Neuronal stem cell (in vitro differentiated cells): ENCODE measurements at places on chromosomes 3 and 15.

DNA sequence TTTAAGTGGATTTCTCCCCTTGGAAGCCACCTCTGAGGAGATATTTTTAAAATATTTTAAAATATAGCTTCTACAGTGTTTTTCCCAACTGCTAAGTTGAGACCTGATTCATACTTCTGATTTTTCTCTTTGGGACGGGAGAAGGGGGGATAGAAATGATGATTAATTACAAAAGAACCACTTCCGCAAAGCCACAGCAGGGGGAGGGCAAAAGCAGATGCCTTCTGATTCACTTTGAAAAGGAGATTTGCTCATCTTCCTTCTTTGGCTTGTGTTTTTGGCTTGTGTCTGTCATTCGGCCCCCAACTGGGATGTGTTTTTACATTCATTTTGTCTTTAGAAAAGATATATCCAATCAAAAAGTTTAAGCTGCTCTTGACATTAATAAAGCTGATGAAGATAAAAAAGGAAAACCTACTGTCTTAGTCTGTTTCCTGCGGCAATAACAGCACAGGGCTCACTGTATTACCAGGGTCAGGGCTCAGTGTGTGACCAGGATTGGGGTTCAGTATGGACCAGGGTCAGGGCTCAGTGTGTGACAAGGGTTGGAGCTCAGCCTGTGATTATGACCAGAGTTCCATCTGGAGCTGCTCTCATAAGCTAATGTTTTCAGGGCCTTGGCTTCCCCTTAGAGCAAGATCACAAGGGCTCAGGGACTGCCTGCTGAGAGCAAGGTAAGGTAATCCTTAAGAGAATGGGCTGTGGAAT, 223.2 kb downstream of the MTHFS start:
- H3K27me3 ChIP-seq, result no peaks in the 10 kb centered on the region
- H3K36me3 ChIP-seq, result no peaks in the 10 kb centered on the region
- H3K27ac ChIP-seq, result no peak overlapping the region
- DNase-seq, result no peak

GRCh38 chr15:70202756-70203155, 105.0 kb upstream of the TLE3 start:
- no peak overlapping the region for H3K27ac ChIP-seq
- H3K4me3 ChIP-seq, result no peak overlapping the region
- H3K36me3 ChIP-seq, result no peaks in the 10 kb centered on the region
- no peak for DNase-seq
- peaks cover 10% of the 10 kb centered on the region for H3K27me3 ChIP-seq
- no peaks in the 10 kb centered on the region for H3K4me1 ChIP-seq

DNA sequence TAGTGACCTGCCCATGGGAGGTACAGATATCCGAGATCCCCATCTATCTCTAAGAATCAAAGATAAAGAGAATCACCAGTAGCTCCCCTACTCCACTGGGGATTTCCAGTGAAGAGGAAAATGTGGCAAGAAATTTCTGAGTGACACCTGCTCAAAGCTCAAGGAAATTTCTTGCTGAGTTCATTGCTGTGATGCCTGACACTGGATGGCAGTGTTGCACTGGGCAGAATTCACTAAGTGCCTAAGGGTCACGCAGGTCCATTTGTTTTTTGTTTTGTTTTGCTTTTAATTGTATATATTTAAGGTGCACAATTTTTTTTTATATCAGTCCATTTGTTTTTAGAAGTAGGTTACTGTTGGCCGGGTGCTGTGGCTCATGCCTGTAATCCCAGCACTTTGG, 109.5 kb upstream of the KCNAB1 start:
- DNase-seq, result no peak
- H3K4me3 ChIP-seq, result no peak overlapping the region
- no peaks in the 10 kb centered on the region for H3K27me3 ChIP-seq
- no peaks in the 10 kb centered on the region for H3K36me3 ChIP-seq
- no peak overlapping the region for H3K27ac ChIP-seq

- H3K4me3 ChIP-seq, result no peak overlapping the region
- no peak overlapping the region for H3K27ac ChIP-seq
- no peak for DNase-seq
- H3K27me3 ChIP-seq, result no peaks in the 10 kb centered on the region
- H3K4me1 ChIP-seq, result no peaks in the 10 kb centered on the region
- no peaks in the 10 kb centered on the region for H3K36me3 ChIP-seq
Observed at GRCh38 chr3:83729576-83729975, 1229.2 kb upstream of the CADM2 start.

GRCh38 chr3:192892981-192893700, 24.5 kb downstream of the MB21D2 start:
- H3K4me3 ChIP-seq, result no peak overlapping the region
- H3K4me1 ChIP-seq, result peaks cover 8% of the 10 kb centered on the region
- H3K36me3 ChIP-seq, result no peaks in the 10 kb centered on the region

- H3K27me3 ChIP-seq, result no peaks in the 10 kb centered on the region
- peaks cover 3% of the 10 kb centered on the region for H3K4me1 ChIP-seq
- H3K27ac ChIP-seq, result no peak overlapping the region
- no peak overlapping the region for H3K4me3 ChIP-seq
- DNase-seq, result no peak
Observed at GRCh38 chr3:186746008-186746407, 28.8 kb downstream of the KNG1 start.

DNA sequence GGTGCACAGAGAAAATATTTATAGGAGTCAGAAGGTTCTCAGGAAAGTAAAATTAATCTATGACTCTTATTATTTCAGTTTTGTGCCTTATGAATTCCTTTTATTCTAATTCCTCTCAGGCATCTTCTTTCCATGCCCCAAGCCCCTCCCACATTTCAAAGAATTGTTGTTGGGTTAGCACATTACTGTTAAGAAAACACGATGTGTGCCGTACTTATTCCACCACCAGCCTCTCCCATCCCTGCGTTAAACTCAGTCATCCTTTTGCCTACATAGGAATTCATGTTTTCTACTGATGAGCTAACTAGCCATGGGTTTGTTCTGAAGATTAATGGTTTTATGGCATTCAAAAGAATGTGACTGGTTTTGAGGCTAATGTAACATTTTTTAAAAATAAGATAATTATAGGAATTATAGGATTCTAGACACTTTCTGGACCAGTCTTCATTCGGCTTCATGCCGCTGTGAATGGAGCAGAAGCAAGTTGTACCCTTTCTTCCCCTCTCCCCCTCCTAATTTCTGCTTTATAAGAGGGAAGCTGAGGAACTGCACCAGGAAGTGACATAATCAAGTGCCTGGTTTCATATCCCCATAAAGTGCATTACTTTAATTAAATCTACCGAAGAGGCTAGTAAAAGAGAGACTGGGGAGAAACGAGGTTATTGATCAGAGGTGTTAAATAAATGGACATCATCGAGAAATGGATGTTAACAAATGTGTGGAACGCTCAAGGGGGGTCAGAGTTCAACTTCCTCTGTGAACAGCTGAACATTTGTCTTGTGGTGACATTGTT, 12.3 kb upstream of the MB21D2 start:
- H3K27ac ChIP-seq, result no peak overlapping the region
- DNase-seq, result no peak
- H3K27me3 ChIP-seq, result no peaks in the 10 kb centered on the region
- H3K36me3 ChIP-seq, result no peaks in the 10 kb centered on the region

DNA sequence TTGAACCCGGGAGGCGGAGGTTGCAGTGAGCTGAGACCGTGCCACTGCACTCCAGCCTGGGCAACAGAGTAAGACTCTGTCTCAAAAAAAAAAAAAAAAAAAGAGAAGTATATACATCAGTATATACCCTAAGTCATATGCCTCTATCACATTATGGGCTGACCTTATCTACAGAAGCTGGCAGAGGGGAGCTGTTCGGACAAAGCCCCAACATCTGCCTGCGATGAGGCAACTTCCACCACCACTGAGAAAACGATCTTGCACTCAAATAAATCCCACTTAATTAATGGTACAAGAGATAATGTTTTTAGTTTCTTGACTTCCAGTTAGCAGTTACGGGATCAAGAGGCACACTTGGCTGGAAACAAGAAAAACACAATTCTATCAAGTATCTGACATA, 2.2 kb downstream of the GLT8D1 start:
- no peak for DNase-seq

GRCh38 chr15:99571299-99571698, 5.5 kb downstream of the MEF2A start:
- no peak overlapping the region for H3K4me3 ChIP-seq
- H3K36me3 ChIP-seq, result peaks cover 3% of the 10 kb centered on the region
- no peak for DNase-seq
- no peaks in the 10 kb centered on the region for H3K27me3 ChIP-seq

DNA sequence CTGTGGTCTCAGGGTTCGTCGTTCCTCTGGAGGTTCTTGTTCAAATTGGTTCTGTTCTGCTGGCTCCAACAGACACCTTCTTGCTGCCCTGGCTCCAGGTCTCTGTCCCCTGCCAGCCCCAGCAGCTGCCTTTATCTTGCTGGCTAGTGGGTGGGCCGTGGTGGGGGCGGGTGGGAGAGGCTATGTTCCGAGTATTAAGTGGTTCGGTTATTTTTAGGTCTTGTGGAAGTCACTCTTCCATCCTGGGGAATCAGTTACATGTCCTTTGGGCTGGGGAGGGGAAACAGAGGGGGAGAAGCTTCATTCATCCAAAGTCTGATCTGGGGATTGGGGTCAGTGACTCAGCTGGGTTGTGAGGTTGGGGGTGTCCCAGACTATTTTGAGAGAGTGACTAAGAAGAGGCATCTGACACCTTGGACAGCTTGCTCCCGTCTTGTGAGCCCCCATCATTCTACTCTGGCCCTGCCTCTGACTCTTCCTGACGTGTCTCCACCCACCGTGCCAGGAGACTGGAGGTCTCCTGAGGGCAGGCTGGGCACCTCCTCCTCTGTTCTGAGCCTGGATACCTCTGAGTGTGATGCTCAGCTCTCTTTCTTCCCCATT, at the start of gene XIRP1:
Gene XIRP1 (minus strand): TSS at position 106 of the 603 bp plus-strand sequence. CDS start 3,150 bp downstream, outside the sequence.
- DNase-seq, result no peak
- no peak within 1 kb of the TSS for H3K4me3 ChIP-seq
- no peaks in the 10 kb centered on the region for H3K27me3 ChIP-seq
- no peaks in the 10 kb centered on the region for H3K36me3 ChIP-seq
- H3K4me1 ChIP-seq, result no peaks in the 10 kb centered on the region

DNA sequence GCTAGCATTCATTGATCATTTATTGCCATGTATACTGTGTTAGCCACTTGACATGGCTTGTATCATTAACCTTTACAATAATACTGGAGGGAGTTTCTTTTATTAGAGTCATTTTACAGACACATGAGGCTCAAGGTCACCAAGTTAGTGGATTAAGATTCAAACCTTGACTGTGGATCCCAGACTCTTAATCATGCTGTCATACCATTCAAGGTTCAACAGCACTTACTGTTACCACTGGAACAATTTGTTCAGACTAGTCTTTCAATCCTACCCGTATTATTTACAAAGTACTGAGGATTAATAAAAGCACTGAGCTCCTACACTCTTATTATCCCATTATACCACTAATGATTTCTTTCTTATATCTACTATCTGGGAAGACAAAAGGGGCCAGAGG, 1.2 kb downstream of the COX17 start:
- H3K4me3 ChIP-seq, result peak overlapping the region; percentile 95
- H3K27ac ChIP-seq, result no peak overlapping the region
- H3K36me3 ChIP-seq, result peaks cover 12% of the 10 kb centered on the region
- H3K4me1 ChIP-seq, result peaks cover 5% of the 10 kb centered on the region

DNA sequence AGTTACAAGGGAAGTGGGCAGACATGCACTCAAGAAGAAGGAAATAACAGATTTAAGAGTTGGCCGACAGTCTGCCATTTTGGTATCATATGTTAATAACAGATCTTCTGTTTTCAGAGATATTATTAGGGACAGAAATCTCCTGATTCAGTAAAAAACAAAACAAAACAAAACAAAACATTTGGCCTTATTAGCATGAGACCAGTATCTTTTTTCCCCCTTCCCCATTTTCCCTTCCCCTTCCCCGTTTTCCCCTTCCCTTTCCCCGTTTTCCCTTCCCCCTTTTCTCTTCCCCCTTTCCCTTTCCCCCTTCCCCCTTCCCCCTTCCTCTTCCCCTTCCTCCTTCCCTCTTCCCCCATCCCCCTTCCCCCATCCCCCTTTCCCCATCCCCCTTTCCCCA, 39.4 kb downstream of the BBS4 start:
- H3K4me3 ChIP-seq, result no peak overlapping the region
- peaks cover 4% of the 10 kb centered on the region for H3K36me3 ChIP-seq
- H3K27me3 ChIP-seq, result no peaks in the 10 kb centered on the region
- no peak for DNase-seq
- H3K4me1 ChIP-seq, result peaks cover 1% of the 10 kb centered on the region
- no peak overlapping the region for H3K27ac ChIP-seq

DNA sequence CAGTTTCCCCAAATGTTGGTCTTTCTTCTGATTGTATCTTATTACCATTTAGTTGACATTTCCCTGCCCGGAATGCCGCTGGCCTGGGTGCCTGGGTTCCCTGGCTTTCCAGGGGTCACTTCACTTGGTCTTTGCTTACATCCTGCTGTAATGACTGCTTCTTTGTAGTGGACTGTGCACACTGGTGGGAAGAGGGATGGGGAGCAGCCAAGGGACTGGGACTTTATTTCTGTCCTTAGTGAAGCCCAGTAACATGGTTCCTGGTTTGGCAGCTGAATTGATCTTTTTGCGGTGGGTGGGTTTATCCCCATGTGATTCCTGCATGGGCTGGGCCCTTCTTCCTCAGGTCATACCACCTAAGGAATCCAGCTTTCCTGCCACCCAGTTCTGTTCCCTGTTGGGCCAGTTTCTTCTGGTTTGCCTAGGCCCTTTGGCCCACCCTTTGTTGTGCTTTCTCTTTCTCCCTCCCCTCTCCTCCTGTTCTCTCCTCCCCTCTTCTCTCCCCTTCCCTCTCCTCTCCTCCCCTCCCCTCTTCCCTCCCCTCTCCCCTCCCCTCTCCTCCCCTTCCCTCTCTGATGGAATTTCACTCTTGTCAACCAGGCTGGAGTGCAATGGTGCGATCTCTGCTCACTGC, 41.9 kb downstream of the TRIM71 start:
- H3K27ac ChIP-seq, result no peak overlapping the region
- H3K4me1 ChIP-seq, result peaks cover 41% of the 10 kb centered on the region
- H3K4me3 ChIP-seq, result no peak overlapping the region
- peaks cover 66% of the 10 kb centered on the region for H3K36me3 ChIP-seq

DNA sequence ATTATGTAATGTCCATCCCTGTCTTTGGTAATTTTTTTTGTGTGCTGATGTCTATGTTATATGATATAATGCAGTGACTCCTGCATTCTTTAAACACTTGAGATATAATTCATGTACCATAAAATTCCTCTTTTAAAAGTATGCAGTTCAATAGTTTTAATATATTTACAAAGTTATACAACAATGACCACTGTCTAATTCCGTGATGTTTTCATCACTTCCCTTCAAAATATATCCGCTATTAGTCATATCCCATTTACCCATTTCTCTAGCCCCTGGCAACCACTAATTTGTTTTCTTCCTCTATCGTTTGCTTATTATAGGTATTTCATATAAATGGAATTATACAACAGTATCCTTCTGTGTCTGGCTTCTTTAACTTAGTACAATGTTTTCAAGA, 64.9 kb upstream of the SUCLG2 start:
- H3K4me3 ChIP-seq, result no peak overlapping the region
- no peaks in the 10 kb centered on the region for H3K36me3 ChIP-seq
- H3K27me3 ChIP-seq, result no peaks in the 10 kb centered on the region
- H3K27ac ChIP-seq, result no peak overlapping the region
- H3K4me1 ChIP-seq, result no peaks in the 10 kb centered on the region
